Activated CD8-positive, alpha-beta T cell treated with anti-CD3 and anti-CD28 coated beads for 36 hours (primary cell): ENCODE measurements at places on chromosomes 7 and 10.
A peak's percentile ranks its signal among the peaks of the same experiment; 100 is the strongest.

DNA sequence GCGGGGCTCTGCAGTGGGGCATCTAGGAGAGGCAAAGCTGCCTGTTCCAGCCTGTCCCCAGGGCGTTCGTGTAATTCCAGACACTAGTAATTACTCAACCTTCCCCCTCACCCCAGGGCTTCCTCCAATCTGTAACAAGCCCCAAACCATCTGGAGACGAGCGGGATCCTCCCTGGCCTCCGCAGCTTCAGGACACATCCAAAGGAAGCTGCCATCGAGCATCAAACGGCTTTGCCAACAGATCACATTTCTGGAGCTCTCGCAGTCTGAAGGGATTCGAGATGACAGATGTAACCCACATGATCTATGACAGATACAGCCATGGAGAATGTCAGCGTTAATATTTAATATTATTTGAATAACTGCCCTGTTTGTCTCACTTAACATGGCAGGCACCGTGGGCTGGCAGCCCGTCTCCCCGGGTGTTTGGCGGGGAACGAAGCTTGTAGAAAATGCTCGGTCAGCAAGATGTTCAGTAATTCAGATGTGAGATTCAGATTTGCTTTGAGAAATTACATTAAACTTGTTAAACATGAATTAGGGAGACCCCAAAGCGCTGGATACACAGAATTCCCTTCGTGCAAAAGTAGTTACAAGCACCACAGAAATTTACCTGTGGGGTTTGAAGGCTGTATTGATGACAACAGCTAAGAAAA is 108.5 kb upstream of the C7orf33 start:
- peaks cover 2% of the 10 kb centered on the region for H3K27me3 ChIP-seq
- H3K36me3 ChIP-seq: no peaks in the 10 kb centered on the region
- DNase-seq: no peak

GRCh38 chr7:139321071-139321745 is 19.9 kb upstream of the FMC1 start:
- no peak overlapping the region for H3K4me3 ChIP-seq
- H3K27me3 ChIP-seq: no peaks in the 10 kb centered on the region
- H3K36me3 ChIP-seq: no peaks in the 10 kb centered on the region
- H3K4me1 ChIP-seq: no peaks in the 10 kb centered on the region

- no peak overlapping the region for H3K27ac ChIP-seq
- H3K4me1 ChIP-seq: no peaks in the 10 kb centered on the region
- no peaks in the 10 kb centered on the region for H3K36me3 ChIP-seq
- H3K27me3 ChIP-seq: no peaks in the 10 kb centered on the region
- no peak overlapping the region for H3K4me3 ChIP-seq
These were observed 246.0 kb upstream of the SHH start for GRCh38 chr7:156058248-156058647.

- H3K27ac ChIP-seq: peak overlapping the region; percentile 97
- H3K36me3 ChIP-seq: peaks cover 37% of the 10 kb centered on the region
- peak; percentile 45 for DNase-seq
- H3K4me1 ChIP-seq: peaks cover 25% of the 10 kb centered on the region
- no peaks in the 10 kb centered on the region for H3K27me3 ChIP-seq
These were observed 858 bp downstream of the COPS6 start for GRCh38 chr7:100089458-100090196.

GRCh38 chr10:1532636-1533035 is 204.7 kb downstream of the ADARB2 start:
- H3K4me3 ChIP-seq: no peak overlapping the region
- no peaks in the 10 kb centered on the region for H3K36me3 ChIP-seq
- no peak for DNase-seq
- no peak overlapping the region for H3K27ac ChIP-seq

DNA sequence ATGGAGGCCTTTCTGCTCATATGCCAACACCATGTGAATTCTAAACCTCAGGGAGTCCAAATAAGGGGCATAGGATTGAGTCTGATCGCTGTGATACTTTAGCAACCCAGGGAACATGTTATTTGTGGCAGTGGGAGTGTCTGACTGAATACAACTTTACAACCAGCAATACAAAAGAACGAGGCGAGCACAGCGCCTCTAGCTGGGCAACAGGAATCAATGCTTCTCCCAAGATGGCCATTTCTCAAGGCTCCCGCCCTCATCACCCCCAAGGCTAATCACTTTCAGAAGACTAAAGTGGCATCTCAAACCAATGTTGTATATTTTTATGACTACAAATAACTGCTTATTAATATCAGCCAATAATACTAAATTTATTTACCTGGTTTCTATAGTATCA is 28.1 kb downstream of the YWHAG start:
- DNase-seq: no peak
- peaks cover 34% of the 10 kb centered on the region for H3K4me1 ChIP-seq
- H3K27me3 ChIP-seq: no peaks in the 10 kb centered on the region
- H3K4me3 ChIP-seq: no peak overlapping the region

- H3K27me3 ChIP-seq: peaks cover 36% of the 10 kb centered on the region
- DNase-seq: no peak
These were observed 16.4 kb upstream of the PDZD8 start for GRCh38 chr10:117391436-117392205.

- H3K36me3 ChIP-seq: no peaks in the 10 kb centered on the region
- DNase-seq: no peak
- no peak overlapping the region for H3K4me3 ChIP-seq
- H3K27ac ChIP-seq: no peak overlapping the region
- no peaks in the 10 kb centered on the region for H3K4me1 ChIP-seq
These were observed 78.3 kb upstream of the SLC26A5 start for GRCh38 chr7:103524042-103524907.

GRCh38 chr7:117800841-117801240 is 72.4 kb downstream of the CTTNBP2 start:
- no peaks in the 10 kb centered on the region for H3K36me3 ChIP-seq
- DNase-seq: no peak
- peaks cover 4% of the 10 kb centered on the region for H3K27me3 ChIP-seq
- H3K4me1 ChIP-seq: no peaks in the 10 kb centered on the region

DNA sequence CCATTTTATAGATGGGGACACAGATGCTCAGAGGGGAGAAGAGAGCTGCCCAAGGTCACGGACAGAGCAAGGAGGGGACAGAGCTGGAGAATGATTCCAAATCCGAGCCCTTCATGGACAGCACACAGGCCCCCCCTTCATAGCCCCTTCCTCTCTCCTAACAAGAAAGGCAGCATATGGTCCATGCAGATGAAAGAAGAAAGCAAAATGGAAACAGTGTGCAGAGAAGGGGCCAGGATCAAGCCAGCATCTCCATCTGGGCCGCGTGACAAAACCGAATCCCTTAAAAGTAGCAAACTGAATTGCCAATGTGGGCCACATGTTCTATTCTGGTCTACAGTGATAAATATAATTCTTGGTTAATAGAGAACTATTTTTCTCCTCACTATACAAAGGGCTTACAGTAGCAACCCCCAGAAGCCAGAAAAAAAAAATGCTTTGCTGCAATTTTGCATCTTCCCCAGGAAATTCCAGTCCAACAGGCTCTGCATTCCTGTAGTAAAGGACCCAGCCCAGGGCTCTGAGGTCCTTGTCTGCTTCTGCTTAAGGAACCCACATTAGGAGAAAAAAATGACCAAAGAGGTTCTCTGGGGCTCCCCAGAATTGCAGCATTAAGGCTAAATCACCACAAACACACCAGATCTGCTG is 7.8 kb downstream of the CPXM2 start:
- no peak overlapping the region for H3K4me3 ChIP-seq
- no peaks in the 10 kb centered on the region for H3K4me1 ChIP-seq
- no peak for DNase-seq
- H3K27me3 ChIP-seq: peaks cover 3% of the 10 kb centered on the region
- no peaks in the 10 kb centered on the region for H3K36me3 ChIP-seq
- H3K27ac ChIP-seq: no peak overlapping the region

DNA sequence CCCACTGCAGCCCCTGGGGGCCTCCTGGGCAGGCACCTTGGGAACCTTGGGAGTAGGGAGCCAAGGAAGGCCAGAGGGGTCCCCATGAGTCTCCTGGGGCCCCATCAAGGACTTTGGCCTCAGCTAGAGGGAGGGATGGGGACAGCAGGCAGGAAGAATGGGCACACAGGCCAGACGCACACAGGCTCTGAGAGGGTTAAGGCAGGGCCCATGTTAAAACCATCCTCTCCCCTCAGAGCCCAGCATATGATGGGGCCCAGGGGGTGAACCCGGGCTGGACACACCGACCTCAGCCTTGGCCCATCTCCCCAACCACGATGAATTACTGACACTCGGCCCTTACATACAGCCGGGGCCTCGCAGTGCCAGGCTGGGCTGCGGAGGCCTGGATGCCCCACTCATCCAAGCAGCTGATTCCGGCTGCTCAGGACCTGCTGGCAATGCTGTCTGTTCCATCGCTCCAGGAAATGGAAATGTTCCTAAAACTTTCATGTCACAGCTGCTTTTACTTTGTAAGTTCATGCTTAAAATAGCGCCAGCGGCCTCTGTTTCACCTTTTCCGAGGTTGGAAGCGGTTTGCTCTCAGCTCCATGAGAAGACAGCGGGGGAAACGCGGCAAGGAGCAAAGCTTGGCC is 17.3 kb upstream of the INPP5A start:
- H3K27me3 ChIP-seq: no peaks in the 10 kb centered on the region
- no peaks in the 10 kb centered on the region for H3K36me3 ChIP-seq
- H3K4me1 ChIP-seq: no peaks in the 10 kb centered on the region
- DNase-seq: no peak
- H3K4me3 ChIP-seq: no peak overlapping the region

GRCh38 chr7:29482056-29482455 is 81.6 kb upstream of the PRR15 start:
- no peaks in the 10 kb centered on the region for H3K27me3 ChIP-seq
- no peak for DNase-seq
- H3K27ac ChIP-seq: no peak overlapping the region
- no peaks in the 10 kb centered on the region for H3K36me3 ChIP-seq

DNA sequence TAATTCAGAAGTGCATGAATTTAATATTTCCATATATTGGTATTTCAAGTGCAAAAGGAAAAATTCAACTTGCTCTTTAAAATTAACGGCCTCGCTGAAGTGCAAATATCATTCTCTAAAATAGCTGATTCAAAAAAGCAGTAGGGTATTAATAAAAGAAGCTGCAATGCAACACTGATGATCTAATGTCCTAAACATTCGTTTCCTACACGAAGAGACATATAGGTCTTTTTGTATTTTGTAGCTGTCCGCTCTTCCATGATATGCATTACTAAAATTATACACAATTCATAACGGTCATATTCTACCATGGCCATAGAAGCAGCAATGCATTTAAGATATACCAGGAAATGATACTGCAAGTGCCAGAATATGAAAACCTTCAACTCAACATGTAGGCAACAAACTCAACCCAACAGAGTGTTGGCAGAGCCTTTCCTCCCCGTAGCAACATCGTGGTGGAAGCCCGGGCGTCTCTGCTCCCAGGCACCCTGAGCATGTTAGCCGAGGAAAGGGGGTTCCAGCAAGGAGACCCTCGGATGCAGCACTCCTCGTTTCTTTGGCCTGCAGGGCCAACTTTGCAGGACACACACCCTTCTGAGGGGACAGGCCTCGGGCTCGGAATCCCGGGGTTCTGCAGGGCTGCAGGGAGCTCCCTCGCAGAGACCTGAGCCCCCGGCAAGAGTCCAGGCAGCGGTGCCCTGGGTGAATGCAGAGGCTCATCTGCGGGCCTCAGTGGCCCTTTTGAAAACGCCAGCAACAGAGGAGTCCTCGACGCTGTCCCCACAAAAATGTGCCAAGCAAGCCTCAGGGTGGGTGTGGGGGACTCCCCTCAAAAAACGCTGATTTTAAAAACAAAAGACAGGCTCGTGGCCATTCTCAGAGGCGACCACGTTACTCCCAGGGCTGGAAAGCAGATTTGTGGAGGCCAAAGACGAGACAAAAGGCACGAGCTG is 1.6 kb downstream of the FAM171A1 start:
- H3K27me3 ChIP-seq: peaks cover 49% of the 10 kb centered on the region
- no peaks in the 10 kb centered on the region for H3K36me3 ChIP-seq
- H3K4me1 ChIP-seq: peaks cover 9% of the 10 kb centered on the region

DNA sequence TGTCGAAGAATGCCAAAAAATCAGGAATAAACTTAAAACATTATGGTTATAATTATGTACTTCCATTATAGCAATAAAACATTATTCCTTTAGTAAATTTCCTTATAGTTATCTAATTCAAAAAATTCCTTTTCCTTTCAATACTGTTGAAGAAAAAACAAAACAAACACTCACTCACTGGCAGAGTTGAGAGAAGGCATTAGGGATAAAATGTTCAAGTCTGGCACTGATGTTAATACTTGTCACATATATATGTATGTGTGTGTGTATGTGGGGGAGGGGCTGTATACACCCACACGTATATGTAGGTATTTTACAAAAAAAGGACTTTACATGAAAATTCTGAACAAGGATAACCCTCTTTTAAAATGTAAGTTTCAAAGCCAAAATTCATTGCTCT is 150.2 kb upstream of the MEOX2 start:
- no peaks in the 10 kb centered on the region for H3K36me3 ChIP-seq
- H3K4me1 ChIP-seq: no peaks in the 10 kb centered on the region
- no peak overlapping the region for H3K4me3 ChIP-seq
- no peak overlapping the region for H3K27ac ChIP-seq
- no peaks in the 10 kb centered on the region for H3K27me3 ChIP-seq
- no peak for DNase-seq

DNA sequence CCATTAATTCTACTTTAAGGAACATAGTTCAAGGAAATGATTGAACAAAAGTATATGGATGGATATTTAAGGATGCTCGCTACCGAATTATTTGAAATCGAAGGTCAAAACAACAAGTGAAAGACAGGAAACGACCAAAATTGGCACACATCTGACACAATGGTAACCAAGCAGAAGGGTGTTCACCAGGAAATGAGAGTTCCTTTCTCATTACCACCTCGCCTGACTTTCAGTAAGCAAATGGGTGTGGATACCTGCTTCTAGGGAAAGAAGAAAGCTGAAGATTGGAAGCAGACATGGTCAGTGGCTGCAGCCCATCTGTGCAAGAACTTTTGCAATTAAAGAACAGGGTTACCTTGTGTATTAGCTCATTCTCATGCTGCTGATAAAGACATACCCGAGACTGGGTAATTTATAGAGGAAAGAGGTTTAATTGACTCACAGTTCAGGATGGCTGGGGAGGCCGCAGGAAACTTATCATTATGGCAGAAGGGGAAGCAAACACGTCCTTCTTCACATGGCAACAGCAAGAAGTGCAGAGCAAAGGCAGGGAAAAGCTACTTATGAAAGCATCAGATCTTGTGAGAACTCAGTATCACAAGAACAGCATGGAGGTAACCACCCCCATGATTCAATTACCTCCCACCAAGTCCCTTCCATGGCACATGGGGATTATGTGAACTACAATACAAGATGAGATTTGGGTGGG is 6.2 kb upstream of the TMEM273 start:
- H3K27ac ChIP-seq: peak overlapping the region; percentile 36
- no peaks in the 10 kb centered on the region for H3K36me3 ChIP-seq
- DNase-seq: no peak

DNA sequence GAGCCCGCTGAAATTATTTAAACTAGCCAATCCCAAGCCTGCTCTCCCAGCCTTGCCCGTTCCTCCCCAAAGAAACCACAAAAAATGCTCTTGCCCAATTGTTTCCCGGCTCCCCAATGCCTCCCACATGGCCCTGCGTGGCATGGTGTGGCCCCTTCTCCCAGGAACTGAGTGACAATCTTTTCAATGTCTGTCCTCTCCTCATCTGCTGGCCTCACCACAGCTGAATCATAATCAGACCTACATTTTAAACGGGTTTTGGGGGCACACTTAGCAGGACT is 201.5 kb downstream of the PRPF18 start:
- H3K27me3 ChIP-seq: no peaks in the 10 kb centered on the region
- no peak overlapping the region for H3K4me3 ChIP-seq
- H3K27ac ChIP-seq: peak overlapping the region; percentile 73
- DNase-seq: no peak

- DNase-seq: no peak
- H3K36me3 ChIP-seq: no peaks in the 10 kb centered on the region
- H3K27ac ChIP-seq: no peak overlapping the region
- no peaks in the 10 kb centered on the region for H3K27me3 ChIP-seq
- no peak overlapping the region for H3K4me3 ChIP-seq
These were observed 344.8 kb upstream of the FZD8 start for GRCh38 chr10:35986756-35987502.
